ENCODE measurements at places on chromosomes 11 and 22.
A peak's percentile ranks its signal among the peaks of the same experiment; 100 is the strongest.

DNA sequence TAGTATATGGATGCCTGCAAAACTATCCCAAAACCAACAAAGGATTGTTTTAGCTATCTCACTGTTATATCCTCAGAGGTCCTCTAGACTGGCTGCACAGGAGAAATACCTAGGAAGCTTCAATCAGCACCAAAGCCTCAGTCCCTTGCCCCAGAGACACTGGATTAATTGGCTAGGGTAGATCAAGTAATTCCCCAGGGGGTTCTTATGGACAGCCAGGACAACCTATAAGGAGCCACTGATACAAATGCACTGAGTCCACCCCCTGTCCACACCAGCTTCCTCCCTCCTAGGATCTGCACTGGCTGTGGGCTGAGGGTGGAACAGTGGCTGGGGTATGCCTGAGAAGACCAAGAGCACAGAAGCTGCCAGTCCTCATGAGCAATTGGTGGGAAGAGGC is 16.3 kb downstream of the ADORA2A start:
- no peak for DNase-seq

DNA sequence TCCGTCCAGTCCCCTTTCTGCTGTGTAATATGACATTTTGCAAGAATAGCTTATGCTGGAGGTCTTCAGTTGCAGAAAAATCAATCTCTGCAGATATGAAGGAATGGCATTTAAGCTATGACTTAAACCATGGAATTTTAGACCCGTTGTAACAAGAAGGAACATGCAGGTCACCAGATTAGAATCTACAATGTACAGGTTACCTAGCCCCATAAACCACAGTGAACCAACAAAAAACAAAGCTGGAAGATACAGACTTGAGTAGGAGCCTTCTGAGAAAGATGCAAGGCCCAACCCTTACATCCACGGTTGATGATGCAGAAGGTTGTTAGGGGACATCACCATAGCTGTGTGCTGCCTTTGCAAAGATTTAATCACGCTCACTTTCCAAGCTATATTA is 132.5 kb downstream of the WT1 start:
- no peak for DNase-seq

DNA sequence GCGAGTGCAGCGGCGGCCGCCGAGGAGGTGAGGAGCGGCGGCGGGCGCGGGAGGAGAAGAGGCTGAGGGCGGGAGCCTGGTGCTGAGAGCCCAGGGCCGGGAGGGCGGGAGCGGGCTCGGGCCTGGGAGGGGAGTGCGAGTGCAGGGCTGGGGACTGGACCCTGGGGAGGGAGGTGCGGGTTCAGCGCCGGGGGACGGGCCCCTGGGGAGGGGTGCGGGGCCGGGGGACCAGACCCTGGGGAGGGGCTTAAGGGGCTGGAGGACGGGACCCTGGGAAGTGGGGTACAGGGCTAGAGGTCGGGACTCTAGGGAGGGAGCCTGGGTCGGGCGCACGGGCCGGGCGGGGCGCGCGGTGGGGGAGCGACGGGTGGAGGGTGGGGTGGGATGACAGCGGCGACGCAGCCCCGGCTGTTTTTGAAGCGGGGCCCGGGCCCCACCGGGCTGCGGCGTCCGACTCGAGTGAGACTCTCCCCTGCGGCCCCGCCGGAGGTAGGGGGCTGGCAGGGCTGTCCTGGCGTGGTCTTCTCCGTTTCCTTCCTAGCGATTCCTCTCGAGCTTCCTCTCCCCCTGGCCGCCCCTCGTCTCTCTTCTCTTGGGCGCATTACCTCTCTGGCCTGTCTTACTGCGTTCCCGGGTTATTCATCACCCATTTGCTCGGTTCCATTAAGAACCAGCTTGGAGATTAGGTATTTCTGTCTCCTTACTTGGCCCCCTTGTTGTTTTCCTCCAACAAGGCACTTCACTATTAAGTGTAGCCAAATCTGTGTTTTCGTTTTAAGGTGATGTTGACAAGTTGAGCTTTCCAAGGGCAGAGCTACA is 754 bp downstream of the NUP50 start:
- DNase-seq, result no peak

DNA sequence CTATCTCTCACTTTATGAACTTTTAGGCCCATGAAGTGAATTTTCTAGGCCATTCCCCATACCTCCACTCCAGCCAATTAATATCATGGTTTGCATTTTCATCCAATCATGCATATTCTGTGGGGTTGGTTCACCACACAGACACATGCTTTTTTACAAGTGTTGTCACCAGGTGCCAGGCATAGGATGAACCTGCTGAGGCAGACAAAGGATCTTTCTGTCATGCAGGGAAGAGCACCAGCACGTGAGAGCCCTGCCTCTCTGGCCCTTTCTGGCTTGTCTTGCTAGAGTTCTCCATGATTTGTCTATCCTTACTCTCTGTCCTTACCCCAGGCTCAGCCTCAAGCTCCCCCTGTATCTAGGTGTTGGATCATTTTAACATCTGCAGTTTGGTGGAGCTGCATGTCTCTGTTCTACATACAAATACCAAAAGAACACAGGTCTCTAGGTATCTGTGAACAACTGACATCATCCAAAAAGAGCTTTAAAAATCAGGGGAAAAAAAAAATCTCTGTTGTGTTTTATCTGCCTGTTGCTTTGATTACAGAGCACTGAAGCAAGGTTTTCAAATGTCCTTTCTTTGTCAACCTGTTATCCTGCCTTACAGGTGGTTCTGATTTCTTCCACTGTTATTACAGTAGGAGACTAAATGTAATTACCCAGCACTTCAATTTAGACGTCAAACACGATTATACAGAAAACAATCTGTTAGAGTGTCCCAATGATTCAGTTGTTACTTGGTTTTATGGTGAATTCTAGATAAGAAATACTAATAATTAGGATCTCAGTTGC is 58.4 kb upstream of the GRAMD1B start:
- DNase-seq, result no peak

- peak; percentile 46 for DNase-seq
Observed at GRCh38 chr22:43848366-43849171, 13.7 kb downstream of the SULT4A1 start.
